Amygdala (tissue), 56 donors: ENCODE measurements at places on chromosomes 12 and 14.

DNA sequence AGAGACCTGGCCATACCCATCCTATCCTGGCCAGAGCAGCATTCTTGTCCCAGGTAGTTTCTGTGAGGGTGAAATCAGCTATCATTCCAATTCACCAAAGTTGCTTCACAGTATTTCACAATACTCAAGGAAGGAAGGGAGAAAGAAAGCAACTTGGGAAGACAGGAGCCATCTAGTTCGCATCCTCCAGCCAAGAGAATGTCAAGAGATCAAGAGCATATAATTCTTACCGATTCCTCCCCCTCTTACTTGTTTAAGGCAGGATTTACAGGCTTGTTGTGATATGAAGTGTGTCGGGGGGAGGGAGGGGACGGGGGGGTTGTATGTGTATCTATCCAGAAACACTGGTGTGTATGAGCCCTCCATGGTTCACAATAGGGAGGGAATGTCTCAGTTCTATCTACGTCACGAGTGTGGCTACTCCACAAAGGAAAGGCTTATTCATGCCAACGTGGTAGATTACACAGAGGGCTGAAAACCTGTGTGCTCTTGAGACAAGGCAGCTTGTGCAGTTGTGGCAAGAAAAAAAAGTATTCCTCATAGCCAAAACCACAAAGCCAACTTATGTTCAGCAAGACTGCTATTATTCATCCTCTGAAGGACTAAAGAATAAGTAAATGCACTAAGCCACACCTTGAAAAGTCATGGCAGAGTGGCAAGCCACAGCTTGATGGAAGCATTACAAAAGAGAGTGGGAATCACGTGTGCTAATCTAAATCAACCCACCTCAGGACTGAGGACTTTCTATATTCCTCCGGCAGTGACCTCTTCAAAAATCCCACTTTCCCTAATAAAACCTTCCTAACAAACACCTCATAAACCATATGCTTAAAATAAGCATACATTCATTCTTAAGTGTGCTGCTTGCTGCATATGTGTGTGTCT lies 35.0 kb downstream of the CORO1C start:
- DNase-seq, result no peak

DNA sequence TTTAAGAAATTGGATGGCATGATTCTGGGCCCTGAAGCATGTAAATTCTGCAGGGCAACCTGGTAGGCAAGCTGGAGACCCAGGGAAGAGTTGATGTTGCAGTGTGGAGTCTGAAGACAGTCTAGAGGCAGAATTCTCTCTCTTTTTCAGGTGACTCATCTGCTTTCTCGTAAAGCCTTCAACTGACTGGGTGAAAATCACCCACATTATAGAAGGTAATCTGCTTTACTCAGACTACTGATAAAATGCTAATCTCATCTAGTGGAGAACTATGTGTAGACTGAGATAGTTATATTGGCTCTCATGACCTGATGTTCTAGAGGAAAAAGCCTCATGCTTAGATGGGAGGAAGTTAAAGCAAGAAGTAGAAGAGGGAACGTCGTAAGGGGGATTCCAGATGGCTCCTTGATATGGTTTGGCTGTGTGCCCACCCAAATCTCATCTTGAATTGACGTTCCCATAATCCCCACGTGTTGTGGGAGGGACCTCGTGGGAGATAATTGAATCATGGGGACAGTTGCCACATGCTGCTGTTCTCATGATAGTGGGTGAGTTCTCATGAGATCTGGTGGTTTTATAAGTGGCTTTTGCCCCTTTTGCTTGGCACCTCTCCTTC lies 723.8 kb downstream of the BCL11B start:
- DNase-seq, result no peak

DNA sequence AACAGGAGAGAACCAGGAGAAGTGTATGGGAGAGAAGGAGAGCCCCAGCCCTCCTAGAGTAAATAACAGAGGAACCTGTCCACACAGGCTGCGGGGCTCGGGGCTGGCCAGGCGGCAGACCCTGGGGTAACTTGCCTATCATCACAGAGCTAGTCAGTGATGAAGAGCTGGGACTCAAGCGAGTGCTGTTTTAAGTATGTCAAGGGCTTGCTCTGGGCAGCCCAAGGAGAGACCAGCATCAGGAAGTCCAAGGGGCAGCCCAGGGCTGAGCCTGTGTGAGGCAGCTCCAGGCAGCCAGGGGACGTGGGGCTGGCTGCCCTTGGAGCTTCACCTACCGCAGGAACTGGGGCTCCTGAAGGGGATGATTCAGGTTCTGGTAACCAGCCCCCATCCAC lies 10.0 kb downstream of the VWF start:
- no peak for DNase-seq

- no peak for DNase-seq
Measured at GRCh38 chr12:100439797-100440196, 33.9 kb upstream of the NR1H4 start.

GRCh38 chr12:10365696-10366405 lies 24.0 kb downstream of the KLRK1 start:
- DNase-seq, result no peak

GRCh38 chr12:5171701-5172100 lies 128.0 kb downstream of the KCNA5 start:
- no peak for DNase-seq

DNA sequence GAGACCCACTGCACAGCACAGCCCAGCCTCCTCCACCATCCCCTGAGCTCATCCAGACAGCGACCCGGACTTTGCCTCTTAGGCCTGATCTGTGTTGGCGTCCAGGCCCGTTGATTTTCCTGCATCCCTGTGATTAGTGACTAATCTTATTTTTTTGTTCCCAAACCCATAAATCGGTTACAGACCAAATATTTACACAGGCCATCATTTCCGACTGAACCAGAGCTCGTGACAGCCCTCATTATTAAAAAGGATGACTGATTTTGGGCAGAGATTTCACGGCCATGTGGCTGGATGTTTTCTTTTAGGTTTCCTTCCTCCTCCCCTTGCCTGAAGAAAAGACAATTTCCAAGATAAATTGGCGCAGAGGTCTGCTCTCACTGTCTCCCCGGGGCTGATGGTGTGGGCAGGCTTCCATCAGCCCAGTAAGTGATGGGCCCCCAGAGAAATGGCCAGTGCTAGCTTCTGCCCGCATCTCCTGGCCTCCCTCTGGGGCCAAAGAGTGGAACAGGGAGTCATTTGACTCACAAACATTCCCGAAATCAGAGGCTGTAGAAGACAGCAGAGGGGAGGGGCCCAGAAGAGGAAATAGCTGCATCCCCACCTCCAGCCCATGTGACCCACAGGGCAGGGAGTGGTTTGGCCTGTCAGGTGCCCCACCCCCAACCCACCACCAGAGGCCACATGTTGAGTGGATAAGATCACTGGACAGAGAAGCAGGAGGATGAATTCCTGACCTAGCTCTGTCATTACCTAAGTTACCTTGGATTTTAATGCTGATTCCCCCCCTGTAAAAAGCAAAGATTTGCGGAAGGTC lies 283.5 kb downstream of the KSR2 start:
- DNase-seq, result no peak

DNA sequence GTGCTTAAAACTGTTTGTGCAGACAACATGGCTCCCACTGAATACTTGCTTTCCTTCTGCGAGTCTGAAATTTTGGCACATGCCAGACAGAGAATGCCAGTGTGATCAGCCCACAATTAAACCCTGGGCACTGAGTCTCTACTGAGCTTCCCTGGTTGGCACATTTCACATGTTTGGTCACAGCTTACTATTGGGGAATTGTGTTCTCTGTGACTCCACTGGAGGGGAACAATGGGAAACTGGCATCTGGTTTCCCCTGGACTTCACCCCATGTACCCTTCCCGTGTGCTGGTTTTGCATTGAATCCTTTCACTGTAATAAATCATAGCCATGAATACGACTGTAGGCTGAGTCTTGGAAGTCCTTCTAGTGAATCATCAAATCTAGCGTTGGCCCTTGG lies 64.9 kb downstream of the EFCAB11 start:
- DNase-seq, result no peak

DNA sequence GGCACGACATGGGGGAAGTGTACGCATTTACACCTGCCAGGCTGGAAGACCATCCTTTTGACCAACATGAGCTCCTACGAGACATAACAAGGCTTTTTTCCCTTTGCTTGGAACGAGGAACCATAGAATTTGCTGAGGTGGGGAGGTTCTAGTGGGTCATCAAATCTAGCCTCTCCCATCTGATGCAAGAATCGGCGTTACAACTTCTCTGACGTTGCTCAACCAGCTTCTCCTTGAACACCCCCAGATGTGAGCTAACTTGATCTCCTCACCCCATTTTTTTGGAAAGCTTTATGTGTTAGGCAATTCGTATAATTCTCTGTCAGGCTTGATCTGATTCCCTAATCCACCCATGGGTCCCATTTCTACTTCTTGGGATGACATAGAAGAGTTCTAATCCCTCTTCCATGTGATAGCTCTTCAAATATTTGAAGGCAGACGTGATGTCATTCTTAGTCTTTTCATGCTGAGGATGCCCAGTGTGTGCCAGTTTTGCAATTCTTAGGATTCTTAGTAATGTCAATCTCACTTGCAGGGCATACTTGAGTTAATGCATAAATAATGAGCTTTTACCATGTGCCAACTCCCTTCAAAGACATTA lies 163.6 kb upstream of the PARP11 start:
- no peak for DNase-seq

- no peak for DNase-seq
Measured at GRCh38 chr12:48966177-48966895, 5.2 kb downstream of the WNT10B start.

GRCh38 chr14:60561845-60562746 lies 53.1 kb downstream of the SIX6 start:
- DNase-seq, result peak; percentile 1

DNA sequence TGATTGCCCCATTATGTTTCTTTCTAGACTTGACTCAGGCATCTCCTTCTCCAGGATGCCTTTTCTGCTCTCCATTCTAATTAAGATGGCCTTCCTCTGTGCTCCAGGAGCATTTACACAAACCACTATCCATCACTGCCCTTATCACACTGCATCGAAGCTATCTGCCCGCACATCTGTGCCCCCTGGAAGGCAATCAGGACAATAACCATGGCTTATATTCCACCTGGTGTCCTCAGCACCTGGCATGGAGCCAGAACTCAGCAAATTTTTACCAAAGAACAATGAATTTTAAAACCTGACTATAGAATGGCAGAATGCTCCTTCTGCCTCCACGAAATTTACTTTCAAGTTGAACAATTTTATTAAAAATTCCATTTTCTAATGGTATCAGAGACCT lies 465.8 kb downstream of the APAF1 start:
- DNase-seq, result no peak

- no peak for DNase-seq
Measured at GRCh38 chr14:22800346-22800745, 14.9 kb downstream of the SLC7A7 start.

GRCh38 chr12:58443981-58444371 lies 476.3 kb downstream of the LRIG3 start:
- no peak for DNase-seq

GRCh38 chr12:47799357-47799955 lies 20.2 kb downstream of the HDAC7 start:
- peak; percentile 49 for DNase-seq

DNA sequence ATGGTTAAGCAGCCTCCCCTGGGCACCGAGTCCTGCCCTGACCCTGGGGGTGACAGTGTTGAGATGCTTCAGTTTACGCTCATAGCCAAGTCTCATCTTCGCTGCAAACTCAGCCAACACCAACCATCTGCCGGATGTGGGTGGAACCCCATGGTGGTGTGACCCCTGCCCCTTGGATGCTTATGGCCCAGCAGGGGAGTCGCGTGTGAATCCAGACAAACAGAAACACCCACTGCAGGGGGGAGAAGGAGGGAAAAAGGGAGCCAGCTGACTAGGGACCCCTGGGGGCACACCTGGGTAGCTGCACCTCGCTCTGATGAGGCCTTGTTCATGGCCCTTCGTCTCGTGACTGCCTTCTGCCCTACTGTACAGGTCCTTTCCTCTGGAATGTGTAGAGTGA lies 23.8 kb downstream of the AACS start:
- DNase-seq, result no peak

DNA sequence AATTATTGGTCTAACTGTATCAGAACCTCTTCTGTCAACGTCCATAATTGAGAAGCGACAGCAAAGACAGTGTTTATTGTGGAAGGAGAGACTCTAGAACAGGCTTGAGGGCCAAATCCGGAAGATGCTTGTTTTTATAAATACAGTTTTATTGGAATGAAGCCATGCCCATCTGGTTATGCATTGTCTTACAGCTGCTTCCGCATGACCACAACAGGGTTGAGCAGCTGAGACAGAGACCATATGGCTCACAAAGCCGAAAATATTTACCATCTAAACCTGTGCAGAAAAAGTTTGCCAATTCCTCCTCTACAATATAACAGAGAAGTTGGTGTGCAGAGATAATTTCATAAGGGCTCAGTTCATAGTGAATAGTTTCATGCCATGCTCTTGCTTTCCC lies 24.5 kb downstream of the PRKAB1 start:
- DNase-seq, result no peak

- DNase-seq, result no peak
Measured at GRCh38 chr12:118103201-118103600, 610 bp downstream of the VSIG10 start.

DNA sequence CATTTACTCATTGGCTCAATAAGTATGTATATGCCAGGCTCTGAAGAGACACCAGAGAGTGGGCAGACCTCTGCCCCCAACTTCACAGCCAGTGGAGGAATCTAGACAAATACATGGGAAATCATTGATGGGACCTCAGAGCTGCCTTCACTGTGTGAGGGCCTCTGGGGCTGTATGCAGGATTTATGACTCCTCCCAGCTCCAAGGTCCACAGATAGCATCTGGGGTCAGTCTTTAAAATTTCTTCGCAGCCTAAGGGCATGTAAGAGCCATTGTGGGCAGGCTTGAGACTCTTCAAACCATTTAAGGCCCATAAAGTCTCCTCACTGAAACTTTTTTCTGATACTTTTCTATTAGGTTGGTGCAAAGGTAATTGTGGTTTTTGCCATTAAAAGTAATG lies 125.5 kb downstream of the SPTSSA start:
- no peak for DNase-seq

GRCh38 chr12:25960143-25960542 lies 1.7 kb downstream of the RASSF8 start:
- DNase-seq, result no peak

- DNase-seq, result no peak
Measured at GRCh38 chr12:18696971-18697602, 40.7 kb downstream of the PLCZ1 start.

DNA sequence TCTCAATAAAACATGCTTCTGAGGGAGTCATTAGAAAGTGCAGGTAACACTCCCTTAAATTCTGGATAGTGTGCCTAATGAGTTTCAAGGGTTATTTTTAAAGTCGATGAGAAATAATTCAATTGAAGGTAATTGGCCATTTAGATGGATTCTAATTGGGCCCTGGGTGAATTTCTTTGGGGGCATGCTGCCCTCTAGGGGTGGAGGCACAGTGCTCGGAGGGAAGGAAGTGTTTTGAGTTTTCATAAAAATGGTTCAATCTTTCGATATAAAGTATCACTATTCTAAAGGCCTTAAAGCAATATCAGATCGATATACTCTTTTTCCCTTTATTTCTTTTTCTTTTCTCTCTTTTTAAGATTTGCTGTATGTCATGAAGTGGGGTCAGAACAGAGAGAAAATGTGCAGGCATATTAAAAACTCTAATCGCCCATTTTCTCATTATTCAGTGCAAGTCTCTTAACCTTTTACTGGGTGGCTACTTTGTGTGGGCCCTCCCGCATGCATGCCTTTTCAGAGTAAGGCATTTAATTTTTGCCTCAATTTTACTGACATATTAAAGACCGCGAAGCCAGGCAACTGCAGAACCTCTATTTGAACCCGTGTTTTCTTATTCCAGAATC lies 25.5 kb downstream of the NKX2-8 start:
- no peak for DNase-seq
